HS-27A (cell line): ENCODE measurements at places on chromosomes 16 and 17.
A peak's percentile ranks its signal among the peaks of the same experiment; 100 is the strongest.

DNA sequence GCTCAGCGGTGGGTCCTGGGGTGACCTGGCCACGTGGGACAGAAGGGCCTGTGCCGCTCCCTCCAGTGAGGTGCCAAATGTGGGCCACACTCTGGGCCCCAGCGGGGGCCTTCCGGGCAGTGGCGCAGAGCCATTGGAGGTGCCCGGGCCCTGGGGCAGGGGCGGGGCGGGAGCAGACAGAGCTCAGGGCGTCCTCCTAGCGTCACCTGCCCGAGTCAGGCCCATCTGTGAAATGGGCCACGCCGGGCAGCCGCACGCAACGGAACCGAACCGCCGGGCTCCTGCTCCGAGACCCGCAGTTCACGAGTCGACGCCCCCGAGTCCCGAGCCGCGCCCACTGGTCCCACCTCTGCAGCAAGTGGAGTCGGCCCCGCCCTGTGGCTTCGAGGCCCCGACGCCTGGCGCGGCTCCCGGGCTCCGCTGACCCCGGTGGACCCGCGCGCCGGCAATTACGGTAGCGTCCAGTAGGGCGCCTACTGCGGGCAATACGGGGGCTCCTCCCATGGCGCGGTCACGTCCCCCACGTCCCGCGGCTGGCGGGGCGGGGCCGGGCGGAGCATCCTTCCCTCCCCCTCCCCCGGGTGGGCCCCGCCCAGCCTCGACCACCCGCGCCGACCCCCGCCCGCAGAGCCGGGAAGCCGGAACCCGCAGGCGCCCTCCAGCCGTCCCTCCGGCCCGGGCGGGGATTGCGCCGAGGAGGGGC, 1.9 kb downstream of the SLC16A3 start:
- DNase-seq = peak; percentile 58

DNA sequence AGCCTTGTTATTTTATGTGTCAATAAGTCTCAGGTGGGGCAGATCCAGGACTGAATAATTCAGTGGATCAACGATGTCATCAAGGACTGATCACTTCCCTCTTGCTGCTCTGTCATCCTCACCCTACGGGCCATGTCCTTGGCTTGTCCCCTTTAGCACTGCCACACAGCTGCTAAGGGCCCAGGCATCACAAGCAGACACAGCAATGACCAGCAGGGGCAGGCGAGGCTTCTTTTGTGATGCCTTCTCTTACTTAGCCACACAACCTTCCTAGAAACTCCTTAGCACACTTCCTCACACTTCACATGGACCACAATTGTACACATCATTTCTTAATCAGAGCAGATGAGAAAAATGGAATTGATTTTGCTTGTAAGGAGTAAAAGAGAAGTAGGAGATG, 356.3 kb upstream of the SOX9 start:
- no peak for DNase-seq

GRCh38 chr16:68972013-68972412, 128.7 kb downstream of the TANGO6 start:
- no peak for DNase-seq

GRCh38 chr17:41796121-41796895, 9.8 kb upstream of the JUP start:
- no peak for DNase-seq

DNA sequence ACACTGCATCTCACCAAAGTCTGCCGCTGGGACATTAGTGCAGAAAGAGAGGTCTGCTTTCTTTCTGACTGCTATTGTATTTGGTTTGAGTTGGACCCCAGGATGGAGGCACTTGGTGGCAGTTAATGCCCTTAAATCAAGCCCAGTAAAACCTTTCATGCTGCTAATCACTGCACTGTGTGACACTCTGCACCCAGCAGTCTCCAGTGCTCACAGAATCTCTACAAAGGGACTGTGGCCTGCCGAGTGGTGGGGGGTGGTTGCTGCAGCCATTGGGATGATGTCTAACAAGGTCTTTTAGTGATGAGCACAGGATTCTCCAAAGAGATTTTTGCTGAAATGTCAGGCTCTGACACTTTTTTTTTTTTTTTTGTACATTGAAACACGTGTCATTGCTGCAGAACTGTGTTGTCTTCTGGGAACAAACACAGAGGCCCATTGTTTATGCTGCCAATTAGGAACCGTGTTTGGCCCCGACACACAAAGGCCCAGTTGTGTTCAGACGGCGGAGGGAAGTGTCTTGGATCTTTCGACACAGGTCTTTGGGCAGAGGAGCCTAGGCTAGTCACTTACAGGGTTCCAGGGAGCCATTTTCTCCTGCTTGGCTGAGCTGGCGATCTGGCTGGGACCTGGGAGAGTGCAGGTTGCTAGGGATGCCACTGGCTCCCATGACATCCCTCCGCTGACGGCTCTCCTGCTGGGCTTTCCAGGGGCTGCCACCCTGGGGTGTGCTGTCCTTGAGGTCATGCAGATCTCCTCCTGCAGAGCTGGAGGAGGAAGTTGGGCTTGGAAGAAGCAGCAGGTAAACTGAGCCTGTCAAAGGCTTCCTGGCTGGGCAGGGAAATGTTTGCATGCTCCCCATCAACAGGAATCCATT, 16.2 kb upstream of the TNRC6C start:
- DNase-seq = no peak

DNA sequence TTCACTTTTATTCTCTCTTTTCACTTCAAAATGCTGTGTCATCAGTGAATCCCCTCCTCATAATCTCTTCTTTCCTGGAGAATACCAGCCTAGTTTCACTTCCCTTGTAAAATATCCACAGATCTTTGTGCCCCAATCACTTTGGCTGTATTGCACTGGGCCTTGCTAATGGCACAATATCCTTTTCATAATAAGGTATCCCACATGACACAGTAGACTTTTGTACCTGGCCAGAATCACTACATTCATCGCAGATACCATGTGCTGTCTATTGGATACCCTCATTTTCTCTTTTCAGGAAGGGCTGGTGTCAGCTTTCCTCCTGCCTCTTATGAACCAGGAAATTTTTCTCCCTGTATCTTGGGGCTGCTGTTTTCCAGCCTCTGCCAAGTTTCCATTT, 25.7 kb upstream of the TOX3 start:
- no peak for DNase-seq

GRCh38 chr17:17467720-17468119, 9.1 kb upstream of the MED9 start:
- DNase-seq = no peak

GRCh38 chr17:82929676-82930042, 89.8 kb upstream of the ZNF750 start:
- no peak for DNase-seq

DNA sequence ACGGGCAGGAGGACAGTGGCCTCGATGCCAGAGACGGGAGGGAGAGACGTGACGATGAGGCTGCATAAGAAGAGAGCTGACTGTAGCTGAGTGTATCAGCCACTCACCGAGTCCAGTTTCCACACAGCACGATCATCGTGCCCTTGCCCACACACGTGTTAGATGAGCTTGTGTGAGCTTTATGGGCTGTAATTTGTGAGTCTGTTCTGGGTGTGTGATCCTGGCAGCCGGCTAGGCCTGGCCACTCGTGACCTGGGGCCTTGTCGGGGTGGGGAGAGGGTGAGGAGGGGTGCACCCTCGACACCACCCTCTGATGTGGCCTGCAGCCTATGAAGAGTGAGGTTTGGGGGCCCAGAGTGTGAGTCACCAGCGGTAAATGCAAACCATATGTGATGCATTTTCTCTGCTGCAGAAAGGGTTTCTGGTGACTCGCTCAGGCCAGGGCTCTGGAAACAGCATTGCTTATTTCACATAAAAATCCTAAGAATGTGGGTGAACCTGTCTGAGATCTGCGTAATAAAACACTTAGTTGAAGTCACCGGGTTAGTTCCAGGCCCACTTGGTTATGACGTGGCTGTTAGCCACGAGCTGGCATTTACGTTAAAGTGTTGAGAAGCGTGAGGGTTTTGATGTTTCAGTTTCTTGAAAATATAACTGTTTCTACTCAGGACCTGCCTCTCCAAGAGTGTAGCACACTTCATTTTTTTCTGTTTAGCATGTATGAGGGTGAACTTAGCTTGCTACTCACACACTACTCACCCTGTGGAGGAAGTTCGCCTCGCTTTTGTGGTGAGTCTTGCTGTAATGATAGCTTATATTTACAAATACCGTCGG, 4.2 kb downstream of the METRNL start:
- peak; percentile 91 for DNase-seq

GRCh38 chr17:59810894-59811153, 81.9 kb downstream of the TUBD1 start:
- no peak for DNase-seq

DNA sequence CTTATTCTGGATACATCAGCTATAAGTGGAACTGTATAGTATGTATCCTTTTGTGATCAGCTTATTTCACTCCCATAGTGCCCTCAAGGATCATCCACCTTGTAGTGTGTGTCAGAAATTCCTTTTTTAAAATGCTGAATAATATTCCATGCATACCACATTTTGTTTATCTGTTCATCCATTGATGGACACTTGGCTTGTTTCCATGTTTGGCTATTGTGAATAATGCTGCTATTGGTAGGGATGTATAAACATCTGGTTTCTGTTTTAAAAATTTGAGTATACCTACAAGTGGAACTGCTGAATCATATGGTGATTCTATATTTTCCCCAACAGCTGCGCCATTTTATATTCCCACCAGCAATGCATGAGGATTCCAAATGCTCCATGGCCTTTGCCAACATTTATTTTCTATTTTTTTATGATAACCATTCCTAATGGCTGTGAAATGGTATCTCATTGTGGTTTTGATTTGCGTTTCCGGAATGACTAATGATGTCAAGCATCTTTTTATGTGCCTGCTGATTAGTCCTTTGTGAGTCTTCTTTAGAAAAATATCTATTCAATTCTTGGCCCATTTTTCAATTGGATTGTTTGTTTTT, 11.6 kb downstream of the RCVRN start:
- no peak for DNase-seq

DNA sequence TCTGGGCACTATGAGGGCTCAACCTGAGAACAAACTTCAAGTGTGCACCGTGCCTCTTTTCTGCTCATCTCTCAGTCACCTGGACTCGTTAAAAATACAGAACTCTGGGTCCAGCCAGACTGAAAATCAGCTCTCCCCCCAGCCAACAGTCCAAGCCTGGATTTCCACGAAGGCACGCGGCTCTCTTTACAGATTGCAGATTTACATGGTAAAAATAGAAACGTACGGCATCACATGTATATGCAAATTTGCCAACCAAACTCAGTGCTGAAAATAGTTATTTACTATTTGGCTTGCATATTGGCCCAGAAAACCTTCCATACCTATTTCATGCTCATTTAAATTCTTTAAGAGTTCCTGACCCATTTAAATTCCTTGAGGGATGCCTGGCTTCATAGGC, 315.8 kb downstream of the MAF start:
- DNase-seq = no peak

DNA sequence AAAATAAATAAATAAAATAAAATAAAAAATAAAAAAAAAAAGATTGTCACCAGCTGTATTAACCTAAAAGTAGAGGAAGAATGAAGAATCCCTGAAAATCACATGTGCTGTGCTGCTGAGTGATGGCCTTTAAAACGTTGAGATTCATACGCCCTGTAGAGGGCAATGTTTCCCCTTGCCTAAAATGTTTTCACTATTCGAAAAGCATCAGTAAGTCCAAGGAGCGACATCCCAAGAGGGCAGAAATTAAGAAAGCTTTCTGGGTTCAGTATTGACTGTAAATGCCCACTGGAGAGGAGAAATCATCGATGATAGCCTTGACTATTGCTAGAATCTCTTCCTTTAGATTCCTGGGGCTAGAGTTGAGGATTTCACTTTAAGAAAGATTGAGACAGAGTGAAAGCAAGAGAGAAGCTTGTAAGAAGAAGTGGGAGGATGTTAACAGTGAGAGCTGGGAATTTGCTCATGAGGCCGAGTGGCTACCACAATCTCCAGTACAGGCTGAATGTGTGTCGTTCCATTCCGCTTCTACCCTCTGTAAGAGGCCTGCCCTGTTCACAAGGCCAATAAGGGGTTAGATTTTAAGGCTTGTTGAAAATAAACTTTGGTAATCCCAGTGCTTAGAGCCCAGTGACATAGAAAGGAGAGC, 170.8 kb upstream of the FAM20A start:
- DNase-seq = no peak

DNA sequence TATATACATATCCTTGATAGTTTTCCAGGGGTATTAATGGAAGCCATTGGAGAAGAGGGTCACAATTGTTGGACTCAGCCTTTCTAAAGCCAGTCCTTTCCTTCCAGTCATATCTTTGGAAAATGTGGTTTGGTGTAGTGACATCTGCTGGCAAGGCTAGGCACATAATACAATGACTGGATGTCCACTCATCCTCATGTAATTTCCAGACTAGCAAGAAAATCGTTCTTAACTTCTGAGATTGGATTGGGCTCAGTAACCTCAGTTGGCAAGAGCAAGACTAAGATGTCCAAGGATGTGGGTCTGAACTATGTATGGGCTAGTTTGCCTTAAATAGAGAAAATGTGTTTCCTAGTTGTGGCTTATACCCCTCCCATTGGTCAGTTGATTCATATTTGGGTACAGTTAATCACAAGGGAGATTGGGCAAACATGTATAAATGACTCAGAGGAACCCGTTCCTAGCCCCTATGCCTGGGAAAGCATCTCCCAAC, 8.7 kb upstream of the KAT7 start:
- peak; percentile 56 for DNase-seq

DNA sequence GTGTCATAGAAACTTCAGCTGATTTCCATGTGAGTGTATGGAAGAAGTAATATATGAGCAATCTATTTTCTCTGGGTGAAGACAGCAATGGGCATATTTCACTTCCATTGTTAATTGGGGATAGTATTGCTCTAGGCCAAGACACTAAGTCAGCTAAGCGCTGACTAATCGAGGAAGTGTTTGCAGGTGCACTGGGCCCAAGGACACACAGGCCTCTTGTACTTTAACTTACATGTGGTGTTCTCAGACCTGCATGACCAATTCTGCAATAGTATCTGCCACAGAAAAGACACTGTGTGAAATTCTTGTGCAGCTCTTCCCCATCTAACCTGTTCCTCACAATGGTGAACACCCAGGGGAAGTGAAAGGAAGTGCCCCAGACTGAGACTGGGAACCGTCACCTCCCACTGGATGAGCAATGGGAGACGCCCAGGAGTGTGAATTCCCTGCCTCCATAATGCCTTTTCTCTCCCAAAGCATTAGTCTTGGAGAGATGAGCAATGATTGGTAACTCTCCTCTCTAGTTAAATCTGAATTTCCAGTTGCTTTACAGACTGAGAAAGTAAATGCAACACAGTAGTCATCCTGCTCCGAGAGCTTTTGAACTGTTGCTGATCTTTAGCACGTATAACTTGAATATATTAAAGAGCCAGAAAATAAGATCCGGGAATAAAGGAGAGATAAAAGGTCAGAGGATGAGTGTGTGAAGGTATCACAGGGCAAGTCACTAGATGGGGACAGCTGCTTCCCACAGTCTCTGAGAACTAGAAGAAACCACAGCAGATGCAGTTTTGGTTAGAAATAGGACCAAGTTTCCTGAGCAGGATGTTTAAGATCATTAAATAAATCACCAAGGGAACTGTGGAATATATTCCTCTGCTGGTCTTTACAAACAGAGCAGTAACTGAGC, 82.6 kb downstream of the CDK5R1 start:
- no peak for DNase-seq

GRCh38 chr16:6018848-6019489, 921.4 kb upstream of the EEF2KMT start:
- no peak for DNase-seq

GRCh38 chr16:22413819-22414218, 39.4 kb upstream of the CDR2 start:
- DNase-seq = no peak
